GM19239 (cell line): ENCODE measurements at places on chromosomes 16 and 17.

- peak; percentile 47 for DNase-seq
Measured at GRCh38 chr17:32551186-32551955, 64.6 kb downstream of the CDK5R1 start.

DNA sequence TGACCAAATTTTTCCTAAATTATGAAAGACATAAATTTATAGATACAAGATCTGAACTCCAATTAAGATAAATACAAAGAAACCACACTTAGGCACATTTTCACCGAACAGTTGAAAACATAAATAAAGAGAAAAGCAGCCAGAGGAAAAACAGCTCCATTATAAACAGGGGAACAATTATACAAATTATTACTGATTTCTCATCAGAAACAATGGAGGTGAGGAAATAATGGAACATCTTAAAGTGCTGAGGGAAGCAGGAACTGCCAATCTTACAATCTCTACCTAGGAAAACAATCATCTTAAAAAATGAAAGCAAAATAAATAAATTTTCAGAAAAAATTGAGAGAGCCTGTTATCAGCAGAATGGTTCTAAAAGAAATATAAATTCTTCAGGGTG is 234.4 kb upstream of the PMFBP1 start:
- no peak for DNase-seq

DNA sequence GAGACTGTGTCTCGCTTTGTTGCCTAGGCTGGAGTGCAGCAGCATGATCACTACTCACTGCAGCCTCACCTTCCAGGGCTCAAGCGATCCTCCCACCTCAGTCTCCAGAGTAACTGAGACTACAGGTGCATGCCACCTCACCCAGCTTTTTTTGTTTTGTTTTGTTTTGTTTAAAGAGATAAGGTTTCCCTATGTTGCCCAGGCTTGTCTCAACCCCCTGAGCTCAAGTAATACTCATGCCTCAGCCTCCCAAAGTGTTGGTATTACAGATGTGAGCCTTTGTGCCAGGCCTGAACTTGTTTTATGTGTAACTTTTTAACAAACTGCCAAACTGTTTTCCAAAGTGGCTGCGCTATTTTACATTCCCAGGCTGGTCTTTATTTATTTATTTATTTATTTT is 41.8 kb upstream of the NUDT7 start:
- no peak for DNase-seq

DNA sequence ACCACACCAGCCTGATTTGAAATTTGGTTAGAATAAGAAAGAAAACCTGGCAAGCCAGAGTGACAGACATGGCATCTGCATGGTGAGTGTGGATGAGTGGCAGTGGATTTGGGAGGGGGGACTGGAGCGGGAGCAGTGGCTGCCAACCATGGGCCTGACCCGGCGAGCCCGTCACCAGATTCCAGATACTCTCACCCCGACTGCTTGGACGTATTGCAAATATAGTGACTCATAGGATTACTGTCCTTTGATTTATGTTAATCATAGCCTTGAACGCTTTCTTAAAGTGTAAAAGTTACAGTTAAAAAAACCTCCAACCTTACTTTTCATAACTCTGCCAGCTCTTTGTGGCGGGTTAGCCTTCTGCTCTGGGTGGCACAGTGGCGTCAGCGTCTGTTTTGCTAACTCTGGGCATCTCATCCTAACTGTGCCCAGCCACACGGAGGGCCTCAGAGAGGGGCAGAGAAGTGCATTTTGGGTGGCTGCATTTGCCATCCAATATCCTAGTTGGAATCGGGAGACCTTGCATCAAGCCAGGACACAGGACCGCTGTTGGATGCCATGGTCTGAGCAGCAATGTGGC is 26.8 kb upstream of the FOXK2 start:
- no peak for DNase-seq

- DNase-seq = no peak
Measured at GRCh38 chr16:89748921-89749320, 27.6 kb downstream of the ZNF276 start.

GRCh38 chr16:73794994-73795393 is 501.6 kb upstream of the PSMD7 start:
- no peak for DNase-seq

DNA sequence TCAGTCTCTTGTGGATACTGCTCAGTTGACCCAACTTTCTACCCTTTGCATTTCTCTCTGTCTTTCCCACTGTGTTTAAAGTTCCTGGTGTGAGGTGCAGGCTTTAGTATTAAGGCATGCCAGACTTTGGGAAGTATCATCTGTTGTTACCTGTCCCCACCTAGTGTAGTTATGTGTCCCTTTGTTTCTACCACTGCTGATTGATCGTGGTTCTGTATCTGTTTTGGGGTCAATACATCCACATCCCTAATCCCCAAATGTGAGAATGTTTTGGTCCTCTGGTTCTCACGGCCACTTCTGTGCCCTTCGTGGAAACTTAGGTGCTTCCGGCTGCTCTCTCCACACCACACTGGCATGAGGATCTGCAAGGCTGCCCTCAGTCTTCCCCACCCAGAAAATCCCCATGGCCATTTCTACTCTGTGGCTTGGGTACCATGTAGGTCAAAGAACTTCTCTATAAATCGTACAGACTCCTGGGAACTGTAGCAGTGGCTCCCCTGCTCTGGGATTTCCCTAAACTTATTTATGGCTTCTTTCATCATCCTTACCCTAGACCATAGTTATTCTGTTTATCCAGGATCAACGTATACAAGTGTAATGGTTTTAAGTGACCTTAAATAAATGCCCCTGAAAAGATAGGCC is 443.2 kb downstream of the XYLT1 start:
- no peak for DNase-seq

DNA sequence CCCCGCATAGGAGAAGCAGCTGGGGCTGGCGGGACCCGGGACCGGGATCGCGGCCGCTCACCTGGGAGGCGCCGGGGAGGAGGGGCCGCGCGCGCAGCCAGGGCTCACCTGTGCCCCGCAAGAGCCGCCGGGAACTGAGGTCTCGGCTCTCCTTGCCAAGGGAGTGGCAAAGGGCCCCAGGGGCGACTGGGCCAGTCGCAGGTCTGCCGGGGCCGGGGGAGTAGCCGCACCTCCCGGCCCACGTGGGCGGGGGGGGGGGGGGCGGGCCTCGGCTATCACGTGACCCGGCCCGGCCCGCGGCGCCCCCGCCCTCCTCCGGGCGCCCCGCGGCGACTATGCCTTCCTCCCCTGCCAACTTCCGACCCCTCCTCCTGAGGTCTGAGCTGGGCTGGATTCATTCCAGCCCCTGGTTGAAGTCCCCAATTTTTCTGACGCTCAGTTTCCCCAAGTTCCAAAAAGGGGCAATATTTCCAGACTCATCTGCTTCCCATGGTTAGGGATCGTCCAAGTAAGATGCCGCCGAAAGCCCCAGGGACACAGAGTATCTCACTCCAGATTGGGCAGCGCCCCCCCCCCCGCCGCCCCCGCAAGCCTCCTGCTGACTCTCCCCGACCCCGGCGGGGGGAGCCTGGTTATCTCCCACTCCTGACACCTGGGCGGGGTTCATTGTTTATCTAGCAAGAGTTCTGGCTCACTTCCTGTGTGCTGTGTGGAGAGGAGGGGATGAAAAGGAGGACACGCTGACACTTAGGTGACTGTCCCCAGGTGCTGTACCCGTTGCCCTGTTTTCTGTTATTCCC is at the start of gene TMC6:
TSS of gene TMC6 (minus strand) at position 205 of the 800 bp plus-strand sequence. CDS start 1,923 bp downstream, outside the sequence.
- DNase-seq = no peak

GRCh38 chr17:7864995-7865650 is 7.3 kb downstream of the CYB5D1 start:
- DNase-seq = no peak

DNA sequence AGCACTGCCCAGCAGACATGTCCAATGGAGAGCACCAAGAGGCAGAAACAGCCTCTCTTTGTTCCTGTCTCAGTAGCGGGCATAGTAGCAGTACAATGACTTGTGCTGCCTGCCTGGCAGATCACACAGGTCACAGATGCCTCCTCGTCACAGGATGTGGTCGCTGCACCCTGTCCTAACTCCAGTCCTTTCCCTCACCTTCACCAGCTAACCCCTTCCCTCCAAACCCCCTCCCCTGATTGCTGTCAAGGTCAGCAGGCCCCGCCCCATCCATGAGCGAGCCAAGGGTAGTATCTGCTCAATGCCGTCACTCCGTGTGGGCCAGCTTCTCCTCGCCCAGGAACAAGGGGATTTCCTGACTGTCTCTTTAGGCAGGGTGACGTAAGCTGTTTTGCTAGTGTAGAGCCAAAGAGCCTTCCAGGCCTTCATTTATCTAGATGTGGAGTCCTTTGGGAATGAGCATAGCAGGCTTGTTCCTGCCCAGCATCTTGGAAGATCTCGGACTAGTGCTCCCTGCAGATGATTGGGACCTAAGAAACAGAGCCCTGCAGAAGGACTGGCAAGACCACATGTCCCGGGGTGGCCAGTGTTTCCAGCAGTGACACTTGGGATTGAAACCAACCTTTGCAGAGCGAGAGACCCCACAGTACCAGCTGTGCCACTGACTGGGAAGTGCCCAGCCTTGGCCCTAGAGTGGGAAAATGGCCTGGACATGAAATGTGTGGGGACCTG is 75.9 kb upstream of the TNRC6C start:
- peak; percentile 50 for DNase-seq

DNA sequence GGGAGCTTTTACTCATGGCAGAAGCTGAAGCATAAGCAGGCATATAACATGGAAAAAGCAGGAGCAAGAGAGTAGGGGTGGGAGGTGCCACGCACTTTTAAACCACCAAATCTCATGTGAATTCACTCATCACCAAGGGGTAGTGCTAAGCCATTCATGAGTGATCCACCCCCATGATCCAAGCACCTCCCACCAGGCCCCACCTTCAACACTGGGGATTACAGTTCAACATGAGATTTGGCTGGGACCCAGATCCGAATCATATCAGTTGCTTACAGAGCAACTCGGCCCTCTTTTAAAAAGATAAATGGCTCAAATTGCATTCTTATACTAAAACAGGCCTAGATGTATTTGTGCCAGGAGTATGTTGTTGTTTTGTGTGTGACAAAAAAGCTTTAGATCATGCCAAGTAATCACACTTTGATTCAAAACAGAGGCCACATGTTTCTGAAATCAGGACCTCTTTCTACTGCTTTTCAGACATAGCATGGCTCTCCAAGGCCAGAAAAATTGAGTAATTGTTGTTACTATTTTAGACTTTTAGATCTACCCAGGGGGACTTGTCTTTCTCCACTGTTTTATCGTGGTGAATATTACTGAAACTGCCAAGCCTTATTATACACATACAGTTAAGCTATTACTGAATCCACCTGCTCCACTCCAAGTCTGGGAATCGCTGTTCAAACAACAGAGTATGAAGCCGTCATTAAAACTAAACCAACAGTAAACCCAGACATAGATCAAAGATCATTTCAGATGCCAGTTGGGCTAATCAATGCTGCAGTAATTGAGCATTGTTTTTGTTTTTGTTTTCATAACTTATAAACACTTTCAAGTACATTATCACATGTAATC is 163.3 kb downstream of the KCNJ2 start:
- no peak for DNase-seq

DNA sequence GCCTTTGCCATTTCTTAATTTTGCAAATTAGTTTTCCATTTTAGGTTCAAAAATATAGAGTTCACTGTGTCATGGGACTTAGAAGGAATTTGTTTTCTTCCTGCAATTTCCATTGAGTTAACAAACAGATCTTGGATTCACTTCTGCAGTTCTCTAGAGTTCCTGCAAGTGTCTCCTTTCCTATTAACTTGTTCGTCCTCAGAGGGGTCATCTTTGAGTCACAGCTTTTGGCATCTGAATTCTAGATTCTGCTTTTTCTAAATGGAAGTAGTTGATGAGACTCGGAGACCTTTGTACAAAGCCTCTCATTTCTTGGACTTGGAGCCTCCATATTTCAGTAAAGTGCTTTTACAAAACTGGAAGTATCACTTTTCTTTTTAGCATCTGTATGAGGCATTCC is 323.3 kb downstream of the BCAS3 start:
- DNase-seq = no peak

DNA sequence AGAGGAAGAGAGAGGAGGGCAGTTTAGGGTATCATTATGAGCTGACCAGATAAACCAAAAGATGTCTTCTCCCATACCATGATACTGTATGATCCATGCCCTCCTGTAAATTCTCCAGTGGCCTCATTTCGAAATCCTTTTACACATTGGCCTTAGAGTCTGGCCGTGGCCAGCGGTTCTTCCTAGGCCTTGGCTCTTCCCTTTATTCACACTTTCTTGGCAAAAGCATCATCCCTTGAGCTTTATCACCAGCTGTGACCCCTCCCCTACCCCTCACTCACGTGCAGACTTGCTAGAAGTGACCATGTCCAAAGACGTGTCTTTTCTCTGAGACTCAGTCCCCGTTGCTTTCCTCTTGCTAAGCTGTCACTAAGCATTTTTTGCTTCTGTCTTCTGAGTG is 22.8 kb downstream of the KATNIP start:
- DNase-seq = no peak
